ENCODE measurements at places on chromosomes 6 and 20.
A peak's percentile ranks its signal among the peaks of the same experiment; 100 is the strongest.

DNA sequence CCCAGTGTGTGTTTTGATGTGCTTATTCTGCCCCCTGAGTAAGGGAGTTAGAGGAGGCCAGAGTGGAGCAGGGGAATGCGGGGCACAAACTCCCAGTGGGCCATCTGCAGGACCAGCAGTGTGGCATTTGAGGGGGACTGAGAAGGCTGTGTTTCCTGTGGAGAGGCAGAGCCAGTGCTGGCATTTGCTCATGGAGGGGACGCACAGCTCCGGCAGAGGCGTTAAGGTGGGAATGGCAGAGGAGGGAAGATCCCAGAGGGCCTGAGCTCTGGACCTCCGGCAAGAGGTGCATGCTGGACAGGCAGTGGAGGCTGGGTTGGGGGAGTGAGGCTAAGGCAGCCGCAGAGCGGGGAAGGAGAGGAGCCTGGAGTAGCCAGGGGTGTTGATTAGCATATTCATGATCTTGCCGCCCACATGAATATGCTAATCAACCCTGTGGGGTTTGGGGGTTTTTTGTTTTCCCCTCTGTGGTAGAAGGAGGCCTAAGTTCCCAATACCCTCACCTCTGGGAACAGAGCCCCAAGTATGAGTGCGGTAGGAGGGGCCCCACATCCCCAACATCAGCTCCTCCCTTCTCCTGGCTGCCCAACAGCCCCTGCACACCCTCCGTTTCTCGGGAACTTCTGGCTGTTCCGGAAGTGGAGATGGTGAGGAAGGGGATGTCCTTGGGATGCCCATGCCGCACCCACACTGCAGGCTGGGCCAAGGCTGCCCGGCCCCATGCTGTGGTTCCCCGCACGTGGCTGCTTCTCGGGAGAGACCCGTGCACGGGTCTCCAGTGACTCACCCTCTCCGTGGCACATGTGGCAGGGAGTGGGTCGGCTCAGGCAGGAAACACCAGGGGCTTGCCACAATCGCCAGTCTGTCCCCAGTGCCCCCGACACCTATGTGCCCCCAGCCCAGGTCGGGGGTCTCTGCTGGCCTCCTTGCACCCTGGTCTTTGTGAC lies 33.8 kb downstream of the DLGAP4 start:
- DNase-seq, result no peak

DNA sequence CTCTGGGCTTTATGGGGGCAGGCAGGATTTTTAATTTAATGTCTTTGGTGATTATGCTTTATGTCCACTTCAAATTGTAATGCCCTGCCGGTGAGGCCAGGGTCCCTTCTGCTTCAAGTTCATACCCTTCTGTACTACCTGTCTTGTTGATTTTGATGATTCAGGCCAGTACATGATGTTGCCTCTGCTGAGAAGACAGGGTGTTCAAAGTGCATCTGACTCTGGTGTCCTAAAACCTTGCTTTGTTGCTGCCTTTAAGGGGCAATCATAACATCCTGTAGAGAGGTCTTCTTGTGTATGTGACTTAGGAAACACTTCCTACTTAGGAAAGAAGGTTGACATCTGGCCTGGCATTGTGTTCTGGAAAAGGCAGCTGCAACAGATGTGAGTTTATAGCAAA lies 113.2 kb downstream of the TMEM170B start:
- no peak for DNase-seq

- DNase-seq, result peak; percentile 52
Measured at GRCh38 chr6:142372348-142372747, 70.5 kb downstream of the ADGRG6 start.

DNA sequence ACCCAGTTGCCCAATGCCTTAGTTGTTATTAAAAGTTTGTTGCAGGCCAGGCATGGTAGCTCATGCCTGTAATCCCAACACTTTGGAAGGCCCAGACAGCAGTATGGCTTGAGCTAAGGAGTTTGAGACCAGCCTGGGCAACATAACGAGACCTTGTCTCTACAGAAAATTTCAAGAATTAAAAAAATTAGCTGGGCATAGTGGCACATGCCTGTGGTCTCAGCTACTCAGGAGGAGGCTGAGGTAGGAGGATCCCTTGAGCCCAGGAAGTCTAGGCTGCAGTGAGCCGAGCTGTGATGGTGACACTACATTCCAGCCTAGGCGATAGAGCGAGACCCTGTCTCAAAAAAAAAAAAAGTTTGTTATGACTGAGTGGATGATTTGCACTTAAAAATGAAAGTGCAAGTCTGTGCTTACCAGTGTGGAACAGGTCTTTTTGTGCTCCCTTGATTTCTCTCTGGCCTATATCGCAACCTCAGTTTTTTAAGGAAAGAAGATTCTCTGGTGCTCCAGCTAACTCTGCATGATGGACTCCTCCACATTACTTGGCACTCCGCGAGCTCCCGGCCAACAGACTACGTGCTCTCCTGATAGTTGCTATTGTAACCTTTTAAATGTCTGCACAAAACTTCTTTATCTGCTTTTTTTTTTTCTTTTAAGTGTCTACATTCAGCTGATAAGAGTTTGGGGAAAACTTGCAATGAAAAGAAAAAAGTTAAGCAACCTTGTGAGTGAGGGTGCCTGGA lies 22.1 kb downstream of the ZKSCAN3 start:
- no peak for DNase-seq

DNA sequence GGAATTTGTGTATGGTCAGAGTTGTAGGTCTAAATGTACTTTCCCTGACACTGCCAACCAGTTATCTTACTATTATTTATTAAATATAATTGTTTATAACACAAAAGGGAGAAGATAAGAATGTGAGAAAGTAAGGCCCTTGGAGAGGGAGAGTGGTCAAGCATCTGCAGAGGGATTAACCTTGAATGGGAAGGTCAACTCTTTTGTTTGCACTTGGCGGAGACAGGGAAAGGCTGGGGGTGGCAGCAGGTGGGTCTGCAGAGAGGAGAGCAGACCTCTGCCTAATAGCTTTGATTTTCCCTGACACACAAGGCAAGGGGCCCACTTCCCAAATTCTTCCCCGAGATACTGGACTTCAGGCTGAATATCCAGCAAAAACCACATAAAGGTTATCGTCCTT lies 4.2 kb downstream of the LRP11 start:
- no peak for DNase-seq

DNA sequence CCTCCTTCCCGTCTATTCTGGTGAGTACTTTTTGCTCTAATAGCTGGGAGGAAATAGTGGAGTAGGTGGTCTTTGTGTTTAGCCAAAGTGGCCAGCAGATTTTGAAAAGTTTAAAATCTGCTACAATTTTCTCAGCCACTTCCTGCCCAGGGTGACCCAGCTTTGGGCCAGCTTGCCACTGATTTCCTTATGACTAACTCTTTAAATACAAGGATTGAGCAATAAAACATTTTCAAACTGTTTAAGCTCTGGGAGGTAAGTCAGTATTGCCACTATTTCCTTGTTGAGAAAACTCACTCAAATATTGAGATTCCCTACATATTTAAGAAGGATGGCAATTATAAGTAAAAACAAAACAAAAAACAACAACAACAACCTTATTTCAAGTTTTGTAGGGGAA lies 54.5 kb downstream of the TRMT11 start:
- no peak for DNase-seq

DNA sequence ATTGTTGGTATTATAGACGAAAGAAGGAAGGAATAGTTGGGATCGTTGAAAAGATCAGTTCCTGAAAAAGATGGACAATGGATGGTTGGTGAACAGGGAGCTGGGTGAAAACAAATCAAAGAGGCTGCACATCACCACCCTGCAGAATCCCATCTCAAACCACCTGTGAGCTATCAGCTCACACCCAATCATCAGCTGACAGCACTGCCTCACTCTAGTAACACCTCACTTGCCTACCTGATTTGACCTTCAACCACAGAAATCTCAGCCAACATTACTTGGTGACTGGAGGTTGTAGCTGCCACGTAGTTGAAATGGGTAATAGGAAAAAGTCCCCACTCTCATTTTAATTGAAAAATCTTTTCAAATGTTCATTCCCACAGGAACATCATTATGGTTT lies 101.8 kb upstream of the DST start:
- no peak for DNase-seq

- DNase-seq, result no peak
Measured at GRCh38 chr6:39341937-39342336, 19.4 kb upstream of the KCNK16 start.

GRCh38 chr20:34953960-34954359 lies 1.6 kb downstream of the GSS start:
- DNase-seq, result no peak

- no peak for DNase-seq
Measured at GRCh38 chr6:33192671-33193602, 670 bp upstream of the COL11A2 start.

GRCh38 chr6:117194978-117195377 lies 70.4 kb upstream of the VGLL2 start:
- no peak for DNase-seq

GRCh38 chr20:16580147-16580546 lies 6.9 kb upstream of the KIF16B start:
- DNase-seq, result peak; percentile 84

DNA sequence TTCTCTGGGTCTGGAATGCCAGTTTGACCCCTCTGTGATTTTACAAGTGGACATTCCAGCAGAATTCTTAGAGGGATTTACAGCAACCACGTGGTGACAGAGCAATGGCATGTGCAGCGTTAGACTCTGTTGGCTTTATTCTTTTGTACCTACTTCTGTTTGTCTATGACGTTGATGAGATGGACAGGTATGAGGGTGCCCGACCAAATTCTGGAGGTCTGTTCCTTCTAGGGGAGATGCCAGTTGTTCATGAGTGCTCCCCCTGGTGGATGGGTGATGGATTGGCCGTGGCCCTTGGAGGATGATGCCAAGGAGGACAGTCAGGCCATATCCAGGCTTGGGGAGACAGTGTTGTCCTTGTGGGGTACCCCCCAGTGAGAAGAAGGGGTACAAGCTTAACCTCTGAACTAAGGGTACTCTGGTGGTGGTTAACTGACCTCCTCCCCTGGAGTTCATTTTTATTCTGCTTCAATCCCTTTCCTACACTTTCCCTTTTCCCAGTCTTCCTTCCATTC lies 198.6 kb downstream of the DTNBP1 start:
- peak; percentile 46 for DNase-seq

DNA sequence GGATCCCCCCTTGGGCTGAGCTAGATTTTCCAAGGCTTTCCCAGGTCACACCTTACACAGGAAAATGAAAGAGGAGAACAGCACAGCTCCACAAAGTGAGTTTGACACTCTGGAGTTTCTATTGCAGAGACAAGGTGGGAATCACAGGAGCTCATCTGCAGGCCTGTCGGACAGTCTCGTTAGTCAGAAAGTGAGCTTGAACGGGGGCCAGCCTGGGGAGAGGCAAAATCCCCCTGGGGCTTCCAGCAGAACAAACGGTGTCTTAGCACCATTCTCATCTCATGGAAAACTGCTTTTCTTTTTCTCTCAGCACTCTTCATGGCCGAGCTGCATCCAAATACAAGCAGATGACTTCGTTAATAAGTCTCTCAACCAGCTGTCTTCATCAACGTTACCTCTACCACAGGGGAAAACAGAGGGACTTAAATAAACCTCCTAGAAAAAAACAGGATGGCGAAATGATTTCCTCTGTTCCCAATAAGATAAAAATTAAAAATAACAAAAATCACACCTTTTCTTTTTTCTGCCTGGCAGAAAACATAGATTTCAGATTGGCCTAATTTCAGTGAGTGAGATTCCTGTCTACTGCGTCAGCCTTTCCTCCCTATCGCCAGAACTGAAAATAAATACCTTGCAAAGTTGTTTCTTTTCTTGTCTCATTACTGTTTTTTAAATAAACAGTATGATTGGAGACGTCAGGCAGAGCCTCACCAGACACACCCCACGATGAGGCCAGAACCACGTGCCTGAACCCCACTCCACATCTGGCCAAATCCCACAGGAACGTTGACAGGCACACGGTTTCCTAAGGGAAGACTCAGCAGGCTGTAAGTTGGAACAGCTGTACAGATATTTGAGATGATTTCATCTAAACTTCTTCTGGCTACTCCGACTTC lies 219.0 kb downstream of the TTLL2 start:
- DNase-seq, result no peak

DNA sequence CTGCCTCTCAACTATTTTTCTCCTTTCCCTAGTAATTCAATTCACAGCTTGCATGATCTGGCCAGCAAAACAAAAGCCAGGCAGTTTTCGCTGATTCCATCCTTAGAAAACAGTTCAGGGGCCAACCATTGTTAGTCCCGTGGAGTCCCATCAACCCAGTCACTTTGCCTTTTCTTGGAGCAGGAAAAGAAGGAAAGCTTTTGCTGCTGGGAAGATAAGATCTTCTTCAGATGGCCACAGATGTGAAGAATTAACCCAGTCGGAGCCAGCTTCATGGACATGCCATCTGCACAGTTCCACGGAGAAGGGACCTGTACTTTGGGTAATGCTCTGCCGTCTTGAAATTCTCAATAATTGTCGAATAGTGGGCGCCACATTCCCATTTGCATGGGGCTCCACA lies 76.9 kb upstream of the TSHZ2 start:
- no peak for DNase-seq

- no peak for DNase-seq
Measured at GRCh38 chr20:11332381-11332780, 585.3 kb upstream of the BTBD3 start.

DNA sequence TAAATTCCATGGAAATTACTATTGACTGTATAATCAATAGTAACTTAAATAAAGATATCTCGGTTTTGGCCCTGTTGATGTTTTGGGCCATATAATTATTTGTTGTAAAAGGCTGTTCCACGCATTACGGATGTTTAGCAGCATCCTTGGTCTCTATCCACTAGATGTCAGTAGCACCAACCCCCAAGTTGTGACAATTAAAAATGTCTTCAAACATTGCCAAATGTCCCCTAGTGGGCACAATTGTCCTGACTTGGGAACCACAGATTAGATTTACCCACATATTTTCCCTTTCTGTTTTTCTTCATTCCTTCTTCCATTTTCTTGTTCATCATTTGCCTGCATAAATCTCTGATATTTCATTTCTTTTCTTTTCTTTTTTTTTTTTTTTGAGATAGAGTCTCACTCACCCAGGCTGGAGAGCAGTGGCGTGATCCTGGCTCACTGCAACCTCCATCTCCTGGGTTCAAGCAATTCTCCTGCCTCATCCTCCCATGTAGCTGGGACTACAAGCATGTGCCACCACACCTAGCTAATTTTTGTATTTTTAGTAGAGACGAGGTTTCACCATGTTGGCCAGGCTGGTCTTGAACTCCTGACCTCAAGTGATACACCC lies 13.6 kb upstream of the WFDC8 start:
- peak; percentile 66 for DNase-seq

DNA sequence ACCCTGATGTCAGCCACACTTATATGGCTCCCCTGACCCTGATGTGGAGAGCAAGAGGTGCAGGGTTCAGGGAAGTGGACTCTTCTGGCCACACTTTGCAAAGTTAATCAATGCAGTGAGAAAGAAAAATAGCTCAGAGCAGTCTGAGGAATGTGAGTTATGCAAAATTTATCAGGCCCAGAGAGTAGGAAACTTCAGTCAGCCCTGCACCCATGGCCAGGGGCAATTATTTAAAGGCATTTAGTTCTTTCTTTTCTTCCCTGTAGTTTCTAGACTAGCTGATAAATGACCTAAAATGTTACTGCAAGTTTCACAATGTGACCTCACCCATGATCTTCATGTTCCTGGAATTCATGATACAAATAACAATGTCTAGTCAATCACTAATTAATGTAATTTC lies 143.7 kb upstream of the GGTLC1 start:
- peak; percentile 21 for DNase-seq

- DNase-seq, result no peak
Measured at GRCh38 chr6:971981-972640, 279.2 kb upstream of the EXOC2 start.
